ENCODE measurements at places on chromosomes 5 and 9.
A peak's percentile ranks its signal among the peaks of the same experiment; 100 is the strongest.

- no peak for DNase-seq
Observed at GRCh38 chr9:121952611-121953010, 140.5 kb downstream of the TTLL11 start.

DNA sequence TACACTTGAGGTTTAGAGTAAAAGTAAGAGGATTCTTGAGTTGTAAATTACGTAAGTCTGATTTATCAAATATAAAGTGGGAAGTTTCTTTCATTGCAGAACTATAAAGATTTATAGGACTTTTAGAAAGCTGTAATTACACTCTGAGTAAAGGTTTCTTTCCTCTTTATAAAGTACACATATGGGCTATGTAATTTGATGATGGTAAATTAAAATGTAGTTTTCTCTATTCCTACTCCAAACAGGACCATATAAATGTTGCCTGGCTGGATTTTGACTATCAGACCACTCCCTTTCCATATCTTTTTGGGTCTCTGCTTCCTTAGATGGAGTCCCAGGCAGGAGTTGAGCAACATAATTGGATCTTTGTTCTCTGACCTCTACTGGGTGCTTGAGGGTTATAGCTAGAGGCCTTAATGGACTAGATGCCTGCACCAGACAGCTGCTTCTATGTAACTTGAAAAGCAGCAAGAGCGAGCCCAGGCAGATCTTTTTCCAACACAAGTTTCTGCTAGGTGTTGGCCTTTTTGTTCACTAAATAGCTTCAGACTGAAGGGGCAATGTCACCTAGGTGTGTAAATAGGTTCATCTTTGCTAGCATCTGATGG is 11.4 kb upstream of the TEX48 start:
- no peak for DNase-seq

GRCh38 chr9:113255438-113255837 is 19.9 kb downstream of the CDC26 start:
- no peak for DNase-seq

- no peak for DNase-seq
Observed at GRCh38 chr9:126421567-126422428, 95.2 kb downstream of the MVB12B start.

DNA sequence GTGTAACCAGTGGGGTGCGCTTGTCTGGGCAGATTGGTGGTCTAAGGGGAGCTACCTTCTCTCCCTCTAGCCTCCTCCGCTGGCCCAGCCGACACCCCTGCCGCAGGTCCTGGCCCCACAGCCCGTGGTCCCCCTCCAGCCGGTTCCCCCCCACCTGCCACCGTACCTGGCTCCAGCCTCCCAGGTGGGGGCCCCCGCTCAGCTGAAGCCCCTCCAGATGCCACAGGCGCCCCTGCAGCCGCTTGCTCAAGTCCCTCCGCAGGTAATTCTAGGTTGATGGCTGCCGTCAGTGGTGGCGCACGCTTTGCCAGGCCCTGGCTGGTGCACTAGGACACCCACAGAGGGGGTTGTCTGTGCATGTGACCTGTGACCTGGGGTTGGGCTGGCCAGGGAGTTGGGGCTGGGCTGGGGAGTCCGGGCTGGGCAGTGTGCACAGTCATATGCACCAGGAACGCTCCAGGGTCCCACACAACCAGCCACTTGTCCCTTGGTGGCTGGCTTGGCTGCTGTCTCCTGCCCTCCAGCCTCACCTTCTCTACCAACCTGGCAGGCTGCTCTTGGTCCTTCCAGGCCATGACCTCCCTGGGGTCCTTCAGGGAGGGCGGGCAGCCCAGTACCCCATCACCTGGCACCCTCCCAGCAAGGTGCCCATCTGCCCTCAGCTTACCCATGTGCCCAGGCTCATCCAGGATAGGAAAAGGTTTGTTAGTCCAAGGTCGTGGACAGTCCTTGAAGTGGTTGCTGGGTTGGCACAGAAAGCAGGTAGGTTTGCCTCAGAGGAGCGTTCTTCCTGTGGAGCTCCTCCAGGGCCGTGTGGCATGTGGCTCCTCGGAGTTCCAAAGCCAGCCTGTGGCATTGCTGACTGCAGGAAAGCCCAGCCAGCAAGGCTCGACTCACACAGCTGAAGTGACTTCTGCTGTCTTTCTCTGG is 73.2 kb downstream of the WNK2 start:
- no peak for DNase-seq

GRCh38 chr9:31372799-31373587 is 1011.5 kb upstream of the ACO1 start:
- no peak for DNase-seq

DNA sequence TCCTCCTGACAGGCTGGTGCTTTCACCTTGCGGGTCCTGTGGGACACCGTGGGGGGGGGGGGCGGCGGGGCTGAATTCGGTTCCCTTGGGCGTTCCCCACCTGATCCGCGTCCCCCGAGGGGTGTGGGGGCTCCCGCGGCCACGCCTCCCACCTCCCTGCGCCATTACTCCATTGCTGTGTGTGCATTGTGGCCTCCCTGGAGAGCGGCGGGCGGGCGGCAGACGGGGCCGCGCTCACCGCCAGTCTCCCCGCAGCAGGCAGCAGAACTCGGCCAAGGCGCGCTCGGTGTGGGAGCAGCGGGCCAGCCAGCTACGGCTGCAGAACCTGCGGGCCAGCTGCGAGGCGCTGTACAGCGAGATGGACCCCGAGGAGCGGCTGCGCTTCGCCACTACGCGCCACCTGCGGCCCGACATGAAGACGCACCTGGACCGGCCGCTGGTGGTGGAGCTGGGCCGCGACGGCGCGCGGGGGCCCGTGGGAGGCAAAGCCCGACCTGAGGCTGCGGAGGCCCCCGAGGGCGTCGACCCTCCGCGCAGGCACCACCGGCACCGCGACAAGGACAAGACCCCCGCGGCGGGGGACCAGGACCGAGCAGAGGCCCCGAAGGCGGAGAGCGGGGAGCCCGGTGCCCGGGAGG is 145.3 kb downstream of the CACNA1B start:
- no peak for DNase-seq

DNA sequence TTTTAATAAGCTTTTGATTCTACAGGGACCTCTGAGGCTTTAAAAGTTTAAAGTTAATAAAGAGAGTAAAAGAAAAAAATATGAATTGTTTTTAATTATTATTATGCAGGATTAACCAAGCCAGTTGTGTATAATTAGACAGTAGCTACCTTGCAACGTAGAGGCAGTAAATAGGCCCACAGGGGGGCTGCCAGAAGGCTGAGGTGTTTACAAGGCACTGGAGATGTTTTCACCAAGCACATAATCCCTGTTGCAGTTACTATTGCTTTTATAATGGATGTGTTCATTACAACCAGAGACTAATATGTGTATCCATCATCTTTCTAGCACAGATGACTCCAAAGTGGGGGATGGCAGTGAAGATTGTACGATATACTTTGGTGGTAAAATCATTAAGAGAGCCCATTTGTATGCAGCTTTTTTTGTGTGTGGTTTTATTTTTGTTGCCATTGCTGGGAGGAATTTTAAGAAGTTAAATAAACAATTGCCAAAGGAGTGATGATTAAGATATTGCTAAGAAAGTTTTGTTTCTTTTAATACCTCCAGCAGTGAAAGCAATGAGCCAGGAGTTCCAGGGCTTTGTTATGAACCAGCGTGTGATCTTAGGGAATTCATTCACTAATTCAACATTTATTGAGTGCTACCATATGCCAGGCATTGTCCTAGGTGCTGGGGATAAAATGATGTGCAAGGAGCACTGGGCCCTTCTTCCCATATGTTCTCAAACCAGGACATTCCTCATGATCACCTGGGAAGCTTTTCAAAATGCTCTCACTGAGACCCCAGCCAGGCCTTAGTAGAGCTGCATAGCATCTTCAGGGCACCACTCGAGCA is 138.7 kb upstream of the EFNA5 start:
- peak; percentile 28 for DNase-seq

DNA sequence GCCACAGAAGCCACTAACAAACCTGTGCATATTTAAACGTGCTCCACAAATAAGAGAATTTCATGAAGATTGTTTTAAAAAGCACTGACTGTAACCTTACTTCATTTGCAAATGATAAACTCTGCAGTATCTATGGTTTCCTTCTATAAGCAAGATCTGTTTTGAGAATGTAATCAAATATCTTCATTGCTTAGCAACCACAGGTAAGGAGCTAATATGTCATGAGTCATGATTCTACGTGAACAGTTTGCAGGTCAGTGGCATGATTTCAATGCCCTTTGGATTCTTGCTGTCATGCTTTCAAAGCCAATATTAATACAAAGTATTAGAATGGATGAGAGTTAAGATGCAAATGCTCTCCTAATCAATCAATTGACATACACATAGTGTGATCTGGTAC is 325.0 kb downstream of the EDIL3 start:
- no peak for DNase-seq

DNA sequence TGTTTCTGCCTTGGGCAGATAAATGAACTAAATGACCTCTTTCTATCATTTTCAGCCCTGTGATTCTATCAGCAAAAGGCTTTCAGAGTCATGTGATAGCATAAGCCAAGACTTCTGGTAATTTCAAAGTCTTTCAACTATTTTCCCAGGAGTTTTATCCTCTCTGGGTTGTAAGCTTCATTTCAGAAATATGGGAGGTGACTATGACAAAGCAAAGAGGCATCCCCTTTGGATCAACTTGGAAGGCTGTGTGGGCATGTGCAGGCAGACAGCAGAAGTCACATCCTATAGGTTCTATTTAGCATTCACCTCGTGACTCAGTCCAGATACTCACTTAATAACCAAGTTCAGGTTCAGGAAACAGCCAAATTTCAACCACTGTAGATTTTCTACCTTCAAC is 149.0 kb upstream of the FST start:
- DNase-seq: no peak
